ENCODE measurements at places on chromosomes 3 and 15.

DNA sequence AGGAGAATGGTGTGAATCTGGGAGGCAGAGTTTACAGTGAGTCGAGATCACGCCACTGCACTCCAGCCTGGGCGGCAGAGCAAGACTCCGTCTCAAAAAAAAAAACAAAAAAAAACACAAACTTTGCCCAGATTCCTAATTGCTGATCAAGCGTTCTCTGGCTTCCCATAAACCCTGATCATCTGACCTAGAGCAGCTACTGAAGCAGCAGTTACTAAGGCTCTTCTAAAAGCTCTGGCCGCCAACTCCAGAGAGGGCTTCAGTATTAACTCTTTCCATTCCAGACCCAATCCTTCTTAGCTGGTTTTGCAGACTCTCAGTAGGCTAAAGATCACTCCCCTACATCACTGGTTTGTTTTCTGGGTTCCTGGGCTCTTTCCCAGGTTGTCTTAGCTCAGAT is 201.6 kb downstream of the IGSF11 start:
- no peak for DNase-seq

GRCh38 chr3:167854063-167854462 is 118.5 kb downstream of the SERPINI1 start:
- DNase-seq, result no peak

DNA sequence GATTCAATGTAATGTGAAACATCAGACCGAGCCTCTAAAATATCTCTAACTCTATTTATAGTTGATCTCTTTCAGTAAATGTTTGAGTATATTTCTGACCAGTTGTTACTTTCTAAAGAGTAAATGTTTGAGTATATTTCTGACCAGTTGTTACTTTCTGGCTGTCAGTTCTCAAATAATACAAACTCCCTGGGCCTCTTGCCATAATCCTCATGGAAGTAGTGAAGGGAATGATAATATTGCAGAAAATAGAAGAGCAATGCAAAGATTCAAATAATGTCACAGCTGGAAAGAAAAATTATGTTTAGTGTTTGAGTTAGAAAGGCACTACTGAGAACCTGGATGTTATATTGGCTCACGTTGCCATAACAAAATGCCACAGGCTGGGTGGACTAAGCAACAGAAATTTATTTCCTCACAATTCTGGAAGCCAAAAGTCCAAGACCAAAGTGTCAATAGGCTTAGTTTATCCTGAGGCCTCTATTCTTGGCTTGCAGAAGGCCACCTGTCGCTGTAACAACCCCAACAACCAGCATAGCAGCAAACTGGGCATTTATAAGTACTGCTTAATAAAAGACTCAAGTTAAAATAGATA is 470.6 kb upstream of the BCHE start:
- no peak for DNase-seq

DNA sequence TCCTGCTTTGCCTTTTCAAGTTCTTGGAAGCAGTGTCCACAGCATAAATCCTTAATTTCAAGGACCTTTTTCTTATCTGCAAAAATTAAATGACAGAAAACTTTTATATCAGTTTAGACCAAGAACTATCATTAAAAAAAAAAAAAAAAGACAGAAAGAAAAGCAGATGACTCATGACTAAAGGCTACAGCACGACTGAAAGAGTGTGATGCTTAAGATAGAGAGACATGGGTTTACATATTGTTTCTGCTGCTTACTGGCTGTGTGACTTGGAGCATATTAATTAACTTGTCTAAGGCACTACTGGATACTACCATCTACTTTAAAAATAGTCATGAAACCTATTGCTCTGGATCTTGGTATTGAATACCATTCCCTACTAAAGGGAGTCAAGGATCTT is 62.3 kb downstream of the CEP152 start:
- peak; percentile 3 for DNase-seq

DNA sequence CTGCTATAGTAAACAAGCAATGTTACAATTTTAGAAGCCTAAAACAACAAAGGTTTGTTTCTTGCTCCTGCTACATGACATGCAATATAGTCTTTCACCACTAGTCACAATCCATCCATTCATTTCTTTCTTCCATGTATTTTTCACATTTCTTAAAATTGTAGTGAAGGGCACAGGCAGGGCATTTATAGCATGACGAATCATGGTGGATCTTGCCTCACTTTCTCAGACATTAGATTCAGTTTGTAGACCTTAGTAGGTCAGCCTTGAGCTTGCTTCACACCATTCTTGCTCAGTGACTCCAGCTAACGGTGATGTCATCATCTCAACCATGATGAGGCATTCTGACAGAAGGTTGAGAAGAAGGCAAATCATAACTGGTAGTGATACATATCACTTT is 546.8 kb downstream of the TBL1XR1 start:
- DNase-seq, result peak; percentile 90

- peak; percentile 35 for DNase-seq
Observed at GRCh38 chr15:42549032-42549491, 424 bp downstream of the HAUS2 start.

DNA sequence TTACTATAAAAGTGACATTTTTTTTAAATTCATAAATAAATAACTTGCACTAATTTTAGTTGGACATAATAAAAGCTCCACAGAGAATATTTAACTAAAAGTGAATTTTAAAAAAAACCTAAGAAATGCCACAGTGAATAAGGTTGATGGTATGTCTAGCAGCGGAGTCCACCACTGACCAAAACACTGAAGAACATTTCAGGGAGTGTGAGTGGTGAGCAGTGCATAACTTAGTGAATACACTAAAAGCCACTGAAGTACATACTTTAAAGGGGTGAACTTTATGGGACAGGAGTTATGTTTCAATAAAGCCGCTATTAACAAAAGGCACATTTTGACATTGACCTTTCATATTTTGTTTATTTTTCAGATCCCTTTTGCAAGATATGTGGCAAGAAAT is 32.3 kb downstream of the SRP14 start:
- no peak for DNase-seq

DNA sequence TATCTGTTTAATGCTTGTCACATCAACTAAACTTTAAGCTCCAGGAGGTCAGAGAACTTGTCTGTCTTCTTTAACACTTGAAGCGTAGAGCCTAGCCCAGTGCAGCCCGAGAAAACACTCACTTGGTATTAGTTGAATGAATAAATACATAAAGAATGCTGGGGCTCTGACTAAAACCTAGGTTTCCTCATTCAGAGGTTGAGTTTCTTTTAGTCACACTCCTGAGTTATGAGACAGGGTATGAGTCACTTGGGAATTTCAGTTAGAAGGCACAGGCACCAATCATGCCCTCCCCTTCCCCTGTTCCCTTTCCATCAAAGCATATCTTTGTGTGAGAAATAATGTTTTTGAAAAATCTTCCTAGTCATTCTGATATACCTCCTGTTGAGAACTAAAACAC is 589.8 kb upstream of the DPPA4 start:
- DNase-seq, result peak; percentile 98

DNA sequence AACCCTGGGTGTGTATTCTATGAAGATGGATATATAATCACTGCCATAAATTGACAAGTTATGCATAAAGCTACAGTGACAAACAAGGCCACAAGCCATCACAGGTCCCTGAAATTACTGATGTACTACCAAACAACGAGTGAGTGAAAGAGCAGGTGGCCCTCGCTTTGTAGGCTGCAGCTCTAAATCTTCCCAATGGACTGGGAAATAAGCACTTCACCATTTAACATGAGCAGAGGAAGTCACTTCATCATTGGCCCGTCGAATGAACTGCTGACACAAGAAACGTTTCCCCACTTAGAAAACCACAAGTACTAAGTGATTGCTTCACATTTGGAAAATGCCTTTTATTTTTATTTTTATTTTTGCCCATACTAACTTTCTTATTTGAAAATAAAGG is 218.0 kb downstream of the ZNF385D start:
- no peak for DNase-seq

DNA sequence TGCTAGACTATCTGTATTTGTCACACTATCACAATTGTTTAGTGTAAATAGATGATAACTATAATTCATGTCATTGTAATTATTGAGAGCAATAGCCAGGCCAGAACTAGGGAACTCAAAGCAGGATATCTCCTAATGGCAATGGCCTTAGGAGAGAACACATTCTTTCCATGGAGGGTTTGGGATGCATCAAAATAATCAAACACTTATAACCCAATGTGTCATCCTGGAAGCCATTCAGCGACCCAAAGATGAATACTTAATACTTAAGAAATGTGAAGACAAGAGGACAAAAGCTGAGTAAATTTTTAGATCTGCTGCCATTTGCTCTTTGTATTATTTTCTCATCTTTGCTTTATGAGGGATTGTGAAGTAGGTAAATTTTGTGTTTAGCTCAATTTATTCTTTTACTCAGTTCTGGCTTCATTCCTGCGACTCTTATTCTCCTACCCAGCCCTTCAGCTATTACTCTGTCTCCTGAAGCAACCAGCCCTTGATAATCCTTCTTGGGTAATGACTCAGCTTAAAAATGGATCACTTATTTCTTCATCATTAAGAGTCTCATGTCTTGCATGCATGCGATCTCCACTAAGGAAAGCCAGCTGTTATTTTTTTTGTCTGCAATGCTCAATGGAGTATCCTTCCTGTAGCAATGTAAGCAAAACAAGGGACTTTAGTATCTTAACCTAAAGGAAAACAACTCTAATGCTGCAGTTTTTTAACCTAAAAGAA is 2.0 kb downstream of the OR4F15 start:
- DNase-seq, result peak; percentile 8

DNA sequence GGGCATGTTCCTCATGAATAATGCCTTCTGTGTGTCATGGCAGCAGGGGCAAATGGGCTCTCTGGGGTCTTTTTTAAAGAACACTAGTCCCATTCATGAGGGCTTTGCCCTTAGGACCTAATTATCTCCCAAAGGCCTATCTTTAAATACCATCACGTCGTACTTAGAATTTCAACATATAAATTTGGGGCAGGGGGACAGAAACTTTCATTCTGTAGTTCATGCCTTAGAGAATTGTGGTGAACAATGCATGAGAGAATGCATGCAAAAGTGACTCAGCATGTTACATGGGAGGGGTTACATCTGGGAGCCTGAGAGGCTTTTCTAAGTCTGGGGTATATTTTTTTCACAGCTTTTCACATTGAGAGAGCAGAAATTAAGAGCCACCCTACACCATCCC is 208.5 kb upstream of the ROPN1 start:
- peak; percentile 6 for DNase-seq

DNA sequence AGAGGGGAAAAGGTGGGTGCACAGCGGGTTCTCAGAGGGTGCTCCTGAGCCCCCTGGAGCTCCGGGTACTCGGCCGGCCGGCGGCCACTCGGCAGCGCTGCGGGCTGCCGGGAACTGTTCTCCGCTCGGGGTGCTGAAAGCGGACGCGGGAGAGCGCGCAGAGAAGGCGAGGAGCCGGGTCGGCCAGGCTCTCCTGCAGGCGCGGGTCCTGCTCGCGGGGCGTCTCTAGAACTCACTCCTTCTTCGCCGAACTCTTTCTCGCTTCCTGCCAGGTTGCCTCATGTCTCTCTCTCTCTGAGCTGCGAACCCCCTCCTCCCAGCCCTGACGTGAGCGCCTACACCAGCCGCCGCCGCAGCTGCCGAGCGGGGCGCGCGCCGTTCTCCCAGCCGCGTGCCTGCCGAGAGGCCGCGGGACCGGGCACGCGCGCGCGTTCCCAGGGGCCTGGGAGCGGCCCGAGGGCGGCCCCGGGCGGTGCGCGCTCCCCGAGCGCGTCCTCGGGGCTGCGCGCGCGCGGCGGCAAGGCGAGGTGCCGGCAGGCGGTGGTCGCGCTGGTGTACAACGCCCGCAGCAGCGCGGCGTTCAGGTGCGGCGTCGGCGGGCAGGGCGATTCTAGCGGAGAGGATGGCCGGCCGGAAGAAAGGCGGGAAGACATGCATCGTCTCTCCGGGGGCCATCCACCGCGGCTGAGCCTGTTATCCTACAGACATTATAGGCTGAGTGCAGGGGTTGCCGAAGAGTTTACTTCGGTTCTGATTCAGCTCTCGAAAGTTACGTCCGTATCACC is at the start of gene PEX5L:
PEX5L (minus strand) TSS at position 267 of the 785 bp plus-strand sequence. CDS start 338 bp downstream, outside the sequence.
- peak; percentile 17 for DNase-seq

DNA sequence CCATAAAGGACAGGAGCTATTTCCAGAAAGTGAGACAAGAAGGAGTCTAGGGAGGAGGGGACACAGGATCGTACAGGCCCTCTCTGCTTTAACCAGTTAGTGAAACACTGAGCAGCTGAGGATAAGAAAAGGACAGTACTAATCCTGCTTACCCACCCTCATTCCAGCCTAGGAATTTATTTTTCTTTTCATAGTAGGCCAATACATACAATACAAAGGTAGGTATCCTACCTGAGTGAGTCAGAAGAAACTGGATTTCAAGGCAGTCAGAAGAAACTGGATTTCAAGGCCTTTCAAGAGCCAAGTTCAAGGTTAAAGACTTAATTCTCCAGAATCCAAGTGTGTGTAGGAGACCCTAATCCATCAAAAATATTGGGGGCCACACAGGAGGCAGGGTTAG is 65.3 kb downstream of the EOMES start:
- DNase-seq, result peak; percentile 46

DNA sequence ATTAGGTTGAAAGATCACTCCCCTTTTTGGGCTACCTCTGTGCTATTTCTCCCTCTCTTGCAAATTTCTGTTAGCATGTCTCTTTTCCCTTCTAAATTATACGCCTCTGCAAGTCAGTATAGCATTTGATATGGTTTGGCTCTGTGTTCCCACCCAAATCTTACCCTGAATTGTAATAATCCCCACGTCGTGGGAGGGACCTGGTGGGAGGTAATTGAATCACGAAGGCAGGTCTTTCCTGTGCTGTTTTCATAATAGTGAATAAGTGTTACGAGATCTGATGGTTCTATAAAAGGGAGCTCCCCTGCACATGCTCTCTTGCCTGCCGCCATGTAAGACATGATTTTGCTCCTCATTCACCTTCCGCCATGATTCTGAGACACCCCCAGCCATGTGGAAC is 41.0 kb downstream of the TAMM41 start:
- no peak for DNase-seq

- DNase-seq, result no peak
Observed at GRCh38 chr15:66646308-66646707, 55.7 kb upstream of the SMAD6 start.

GRCh38 chr15:25568751-25569150 is 129.9 kb upstream of the UBE3A start:
- DNase-seq, result no peak

DNA sequence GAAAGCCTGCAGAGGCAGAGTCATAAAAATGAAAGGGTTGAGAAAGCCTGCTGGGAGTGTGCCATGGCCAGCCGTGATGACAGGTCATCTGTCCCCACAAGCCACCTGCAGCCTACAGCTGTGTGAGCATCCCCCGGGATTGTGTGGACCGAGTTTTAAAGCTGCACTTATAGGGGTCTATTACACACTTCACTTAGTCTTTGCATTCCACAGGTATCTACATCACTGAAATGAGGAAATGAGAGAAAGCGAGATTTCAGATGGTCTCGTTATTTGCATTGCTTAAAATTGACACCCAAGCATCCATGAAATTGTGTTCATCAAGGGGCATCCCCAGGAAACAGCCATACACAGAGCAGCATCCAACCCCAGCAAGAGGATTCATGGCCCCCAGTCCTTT is 137.6 kb upstream of the TRIM42 start:
- no peak for DNase-seq

- no peak for DNase-seq
Observed at GRCh38 chr3:43958005-43958770, 267.4 kb downstream of the ABHD5 start.

- peak; percentile 65 for DNase-seq
Observed at GRCh38 chr15:65653801-65654521, 32.2 kb downstream of the SLC24A1 start.

GRCh38 chr3:176514297-176514696 is 683.0 kb downstream of the TBL1XR1 start:
- peak; percentile 43 for DNase-seq

GRCh38 chr3:149314807-149315578 is 18.4 kb downstream of the TM4SF18 start:
- peak; percentile 72 for DNase-seq
